Stimulated activated CD4-positive, alpha-beta T cell treated with anti-CD3 and anti-CD28 coated beads, Interleukin-1b, Interleukin-23, amount 100 ng/mL, for 1 hour (primary cell): ENCODE measurements at places on chromosomes 2 and 18.

DNA sequence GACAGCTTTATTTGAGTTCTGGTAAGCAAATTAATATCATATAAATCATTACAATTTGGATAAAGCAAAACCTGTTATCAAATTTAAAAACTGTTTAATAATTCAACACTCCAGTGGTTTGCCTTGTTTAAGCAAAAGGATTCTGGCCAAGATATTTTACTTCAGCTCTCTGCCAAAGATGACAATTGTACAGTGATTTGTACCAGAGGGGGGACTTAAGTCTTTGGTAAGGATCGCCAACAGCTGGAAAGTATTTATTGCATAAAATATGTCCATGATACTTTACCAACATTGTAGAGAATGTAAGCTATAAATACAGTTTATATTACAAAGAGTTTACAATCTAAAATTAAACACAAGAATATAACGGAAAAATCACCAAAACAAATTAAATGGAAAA is 13.8 kb downstream of the PREPL start:
- DNase-seq = no peak

DNA sequence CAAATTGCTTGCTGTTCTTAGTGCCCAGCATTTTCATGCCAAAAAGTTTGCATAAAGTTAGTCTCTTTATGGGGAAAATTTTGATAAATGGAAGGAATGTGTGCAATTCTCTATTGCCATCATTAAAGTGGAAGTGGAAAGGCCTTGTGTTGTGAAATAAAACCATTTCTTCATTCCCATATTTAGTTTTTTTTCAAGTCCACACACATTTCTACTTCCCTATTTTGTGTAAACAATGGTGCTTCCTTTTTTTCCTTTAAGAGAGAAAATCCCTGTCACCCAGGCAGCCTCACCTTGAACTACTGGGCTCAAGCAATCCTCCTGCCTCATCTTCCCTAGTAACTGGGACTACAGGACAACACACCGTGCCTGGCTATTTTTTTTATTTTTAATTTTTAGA is 42.3 kb upstream of the NCOA1 start:
- DNase-seq = no peak

GRCh38 chr2:236417150-236417549 is 152.5 kb upstream of the ACKR3 start:
- no peak for DNase-seq

GRCh38 chr2:3142210-3142609 is 235.4 kb downstream of the EIPR1 start:
- DNase-seq = no peak

DNA sequence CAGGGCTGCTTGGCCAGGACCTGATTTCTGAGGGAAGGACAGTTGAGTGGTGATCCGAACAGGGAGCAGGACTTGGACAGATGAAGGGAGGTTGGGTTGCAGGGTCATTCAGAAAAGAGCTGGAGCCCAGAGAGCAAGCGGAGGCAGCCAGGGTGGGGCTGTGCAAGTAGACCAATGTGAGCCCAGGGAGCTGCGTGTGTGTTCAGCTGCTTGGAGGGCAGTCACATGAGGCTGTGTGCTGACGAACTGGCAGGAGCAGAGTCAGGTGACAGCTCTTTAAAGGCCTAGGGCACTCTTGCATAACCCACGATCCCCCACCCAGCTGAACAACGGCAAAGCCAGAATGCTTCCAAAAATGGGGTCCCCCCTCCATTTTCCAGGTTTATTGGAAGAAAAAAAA is 4.6 kb upstream of the MLPH start:
- no peak for DNase-seq

GRCh38 chr18:11570073-11570588 is 39.3 kb upstream of the SLC35G4 start:
- no peak for DNase-seq

GRCh38 chr18:43277164-43277600 is at the start of gene SYT4:
SYT4 (minus strand) TSS chr18:43277490; CDS start chr18:43277281, 209 bp downstream.
- no peak for DNase-seq

DNA sequence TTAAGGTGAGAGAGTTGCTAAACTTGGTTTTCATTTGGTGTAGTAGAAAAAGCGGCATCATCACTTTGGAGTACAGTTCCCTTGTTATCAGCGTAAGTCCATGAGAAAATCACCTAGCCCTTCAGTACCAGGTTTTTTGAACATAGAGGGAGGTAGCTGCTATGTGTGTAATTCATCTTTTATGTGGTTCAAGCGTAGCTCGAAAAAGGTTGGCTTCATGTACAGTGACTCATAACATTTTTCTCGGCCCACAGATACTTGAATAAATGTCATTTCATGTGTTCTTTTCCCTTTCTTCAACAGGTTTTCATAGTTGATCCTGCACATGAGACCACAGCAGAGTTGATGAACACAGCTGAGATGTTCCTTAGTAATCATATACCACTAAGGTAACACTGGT is 43.6 kb downstream of the UGGT1 start:
- no peak for DNase-seq

- no peak for DNase-seq
These were observed 640.4 kb upstream of the FAM98A start for GRCh38 chr2:34239511-34239910.

- DNase-seq = no peak
These were observed 384.3 kb upstream of the LYPD1 start for GRCh38 chr2:133054297-133054696.

DNA sequence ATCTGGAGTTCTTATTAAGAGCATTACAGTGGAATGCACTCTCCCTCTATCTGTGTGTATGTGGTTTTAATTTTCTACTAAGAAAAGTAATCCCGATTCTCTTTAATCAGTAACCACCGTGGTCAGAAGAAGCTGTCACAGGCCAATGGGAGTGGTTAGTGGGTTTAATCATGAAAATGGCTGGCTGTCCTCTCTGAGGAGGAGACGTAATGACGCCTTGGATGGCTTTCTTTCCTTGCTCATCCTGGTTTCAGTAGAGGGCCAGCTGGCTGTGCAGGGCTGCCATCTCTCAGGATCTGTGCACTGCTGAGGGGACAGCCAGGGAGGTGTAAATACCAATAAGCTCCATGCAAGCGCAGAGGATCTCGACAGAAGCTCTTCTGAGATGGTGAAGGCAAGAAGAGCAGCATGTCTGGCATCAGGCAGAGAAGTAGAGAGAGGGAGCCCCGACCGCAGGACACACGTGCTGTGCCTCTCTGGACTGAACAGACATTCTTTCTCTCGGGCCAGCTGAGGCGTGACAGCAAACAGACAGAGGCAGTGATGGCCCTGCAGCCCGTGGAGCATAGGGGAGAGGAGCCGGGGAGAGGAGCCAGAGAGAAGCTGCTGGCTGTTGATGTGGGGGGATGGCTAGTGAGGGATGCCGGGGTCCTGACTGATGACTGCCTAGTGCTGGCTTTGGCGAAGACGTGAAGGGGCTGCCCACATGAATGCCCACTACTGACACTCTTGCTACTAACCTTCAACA is 65.1 kb upstream of the DAPL1 start:
- DNase-seq = no peak

DNA sequence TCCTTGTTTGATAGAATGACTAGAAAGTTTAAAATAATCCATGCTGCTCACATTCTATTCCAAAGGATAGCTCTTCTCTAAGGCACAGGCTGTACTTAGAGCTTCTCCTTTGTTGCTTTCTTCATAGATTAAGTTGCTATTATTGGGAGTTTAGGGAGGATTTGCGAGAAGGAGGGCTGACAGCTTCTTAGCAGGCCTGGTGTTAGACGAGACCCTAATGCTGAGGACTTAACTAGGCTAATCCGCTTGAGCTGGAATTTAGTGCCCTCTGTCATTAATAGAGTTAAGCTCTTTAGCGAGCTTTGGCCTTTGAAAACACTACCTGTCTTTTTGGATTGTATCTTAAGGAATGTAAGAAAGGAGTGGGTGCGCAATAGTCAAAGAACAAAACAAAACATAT is 81.3 kb downstream of the MOGAT1 start:
- no peak for DNase-seq

- no peak for DNase-seq
These were observed 14.7 kb upstream of the RGPD4 start for GRCh38 chr2:107812006-107812405.

DNA sequence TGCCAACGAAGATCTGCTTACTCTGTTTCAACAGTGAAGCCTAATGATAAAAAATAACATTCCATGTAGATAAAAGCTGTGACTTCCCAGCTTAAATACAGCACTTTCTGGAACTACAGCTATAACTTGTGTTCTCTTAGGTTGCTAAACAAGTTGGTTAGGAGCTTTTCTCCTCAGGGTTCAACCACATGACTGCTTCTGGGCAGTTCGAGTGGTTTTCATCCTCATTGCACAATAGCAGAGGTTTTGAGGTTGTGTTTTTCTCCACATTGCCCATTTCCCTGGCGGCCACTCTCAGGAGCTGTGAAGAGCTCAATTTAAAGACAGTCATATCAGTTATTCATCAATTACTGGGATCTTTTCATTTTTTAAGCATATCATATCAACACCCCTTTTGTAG is 102.2 kb upstream of the CYP1B1 start:
- no peak for DNase-seq

DNA sequence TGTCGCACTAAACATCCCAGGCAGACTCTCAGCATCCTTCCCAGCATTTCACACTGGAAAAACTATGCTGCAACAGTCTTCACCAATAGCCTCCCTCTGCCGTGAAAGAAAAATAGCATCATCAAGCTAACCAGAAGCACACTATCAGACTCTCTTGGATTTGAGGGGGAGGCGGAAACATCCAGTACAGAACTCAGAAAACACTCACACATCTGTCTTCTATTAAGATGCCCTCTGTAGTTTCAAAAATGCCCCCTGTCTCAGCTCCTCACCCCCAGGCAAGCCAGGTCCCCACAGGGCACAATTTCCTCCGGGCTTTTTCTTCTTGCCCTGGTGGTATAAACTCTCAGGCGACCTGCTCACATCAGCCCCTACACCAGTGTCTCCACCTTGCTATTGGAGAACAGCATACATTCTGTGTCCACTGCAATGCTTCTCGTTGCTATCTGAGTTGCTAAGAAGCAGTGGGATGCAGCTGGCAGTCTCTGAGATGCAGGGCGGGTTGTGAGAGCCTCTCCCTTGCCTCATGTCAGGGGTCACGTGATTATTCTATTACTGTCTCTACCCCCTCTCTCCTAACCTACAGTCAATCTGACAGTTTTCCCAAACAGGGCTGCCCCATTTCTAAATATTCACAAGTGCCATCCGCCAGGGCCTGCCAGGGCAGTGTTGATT is 189.9 kb downstream of the INO80D start:
- no peak for DNase-seq

DNA sequence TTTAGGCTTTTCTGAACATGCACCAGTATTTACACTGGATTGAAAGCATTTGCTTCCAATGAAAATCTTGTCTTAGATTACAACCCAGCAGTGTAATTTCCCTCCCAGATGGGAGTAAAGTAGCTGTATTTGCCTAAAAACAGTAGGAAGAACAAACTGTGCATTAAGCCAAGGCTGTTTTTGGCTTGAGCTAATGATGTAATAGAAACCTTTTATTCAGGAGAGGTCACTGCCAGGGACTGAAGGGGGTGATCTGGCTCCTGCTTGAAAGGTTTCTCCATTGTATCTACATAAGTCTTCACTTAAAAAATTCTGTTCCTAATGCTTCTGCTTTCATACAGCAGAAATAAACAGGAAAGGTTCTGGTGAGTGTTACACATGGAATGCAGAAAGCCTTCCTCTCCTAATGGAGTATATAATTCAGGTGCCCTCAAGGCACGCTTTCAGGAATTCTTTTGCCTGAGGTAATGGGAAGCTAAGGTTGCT is 74.4 kb downstream of the MEIS1 start:
- DNase-seq = no peak

GRCh38 chr2:24822049-24822706 is 29.0 kb downstream of the CENPO start:
- no peak for DNase-seq

GRCh38 chr2:226978300-226978699 is 142.4 kb downstream of the RHBDD1 start:
- DNase-seq = no peak

DNA sequence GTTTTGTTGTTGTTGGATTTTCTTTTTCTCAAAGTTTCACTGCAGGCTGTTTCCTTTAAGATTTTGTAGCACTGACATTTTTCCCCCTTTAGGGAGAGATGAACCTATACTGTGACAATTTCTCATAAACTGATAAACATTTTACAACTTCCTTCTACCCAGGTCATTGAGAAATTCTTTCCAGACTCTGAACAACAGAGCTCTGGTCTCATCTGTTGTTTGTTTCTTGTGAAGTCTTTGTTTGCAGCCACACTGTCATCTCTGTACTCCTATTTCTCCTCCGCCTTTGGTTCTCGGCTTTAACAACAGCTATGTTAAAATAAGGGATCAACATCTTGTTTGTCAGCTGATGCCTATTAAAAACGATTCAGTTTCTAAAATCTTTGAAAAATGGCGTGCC is 167.6 kb downstream of the VWC2L start:
- no peak for DNase-seq

DNA sequence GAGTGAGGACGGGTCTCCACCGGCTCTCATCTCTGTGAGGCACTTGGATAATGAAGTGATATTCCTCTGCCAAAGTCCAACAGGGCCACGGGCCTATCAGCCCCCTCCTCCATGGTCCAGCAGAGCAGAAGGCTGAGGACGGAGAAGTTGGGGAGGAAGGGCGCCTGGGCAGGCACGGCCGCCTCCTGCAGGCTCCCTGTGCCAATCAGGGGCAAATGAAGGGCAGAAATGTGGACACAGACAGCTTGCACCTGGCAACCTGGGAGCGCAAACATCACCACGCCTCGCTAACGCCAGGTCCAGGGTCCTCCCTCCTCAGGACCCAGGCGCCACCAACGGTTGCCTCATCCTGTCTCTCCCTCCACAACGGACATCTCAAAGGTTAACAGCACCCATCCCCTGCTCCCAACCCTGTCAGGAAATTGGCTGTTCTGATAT is 24.3 kb downstream of the SMAD7 start:
- no peak for DNase-seq

DNA sequence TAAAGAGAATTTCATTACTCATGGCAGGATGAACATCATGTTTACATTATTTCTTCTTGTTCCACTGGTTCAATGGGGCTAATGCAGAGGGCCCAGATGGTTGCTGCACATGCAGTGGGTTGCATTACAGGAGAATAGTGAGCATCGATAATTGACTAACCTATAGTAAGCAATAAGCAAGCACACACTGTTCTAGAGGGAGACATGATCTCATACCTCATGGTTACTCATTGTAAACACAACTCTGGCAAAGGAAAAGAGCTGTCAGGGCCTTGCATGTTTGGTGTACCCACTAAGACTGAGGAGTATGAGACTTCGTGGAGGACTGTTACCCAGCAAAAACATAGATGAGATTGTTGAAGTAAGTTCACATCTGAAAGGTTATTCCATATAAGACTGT is 885.6 kb upstream of the VRK2 start:
- DNase-seq = no peak
